ENCODE measurements at places on chromosomes 5 and 9.

GRCh38 chr9:73824671-73825070 lies 672.5 kb upstream of the RORB start:
- no peak for DNase-seq

GRCh38 chr5:170169996-170170395 lies 62.8 kb upstream of the C5orf58 start:
- DNase-seq: no peak

DNA sequence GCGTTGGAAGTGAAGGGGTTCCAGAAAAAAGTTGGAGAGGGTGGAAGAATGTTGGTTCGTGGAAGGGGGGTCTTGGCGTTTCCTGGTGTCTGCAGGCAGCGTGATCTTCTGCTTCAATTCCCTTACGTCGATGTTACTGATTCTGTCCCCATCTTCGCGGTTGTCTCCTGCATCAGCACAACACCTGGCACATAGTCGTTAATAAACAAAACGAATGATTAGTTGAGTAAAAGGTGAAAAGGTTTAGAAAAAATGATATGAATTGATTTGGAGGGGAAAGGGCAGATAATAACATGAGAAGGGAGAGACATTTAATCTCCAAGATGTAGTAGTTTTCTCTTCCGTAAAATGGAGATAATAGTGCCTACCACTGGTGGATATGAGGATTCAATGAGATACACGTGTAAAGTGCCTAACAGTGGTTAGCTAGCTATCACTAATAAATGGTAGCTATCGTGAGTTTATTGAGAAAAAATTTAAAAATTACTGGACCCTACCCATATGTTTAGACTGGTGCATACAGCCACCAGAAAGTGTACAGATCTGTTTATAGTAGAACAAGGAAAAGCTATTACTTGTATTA lies 556 bp downstream of the MTREX start:
- DNase-seq: peak; percentile 31

GRCh38 chr5:113612060-113612496 lies 98.6 kb downstream of the YTHDC2 start:
- no peak for DNase-seq

DNA sequence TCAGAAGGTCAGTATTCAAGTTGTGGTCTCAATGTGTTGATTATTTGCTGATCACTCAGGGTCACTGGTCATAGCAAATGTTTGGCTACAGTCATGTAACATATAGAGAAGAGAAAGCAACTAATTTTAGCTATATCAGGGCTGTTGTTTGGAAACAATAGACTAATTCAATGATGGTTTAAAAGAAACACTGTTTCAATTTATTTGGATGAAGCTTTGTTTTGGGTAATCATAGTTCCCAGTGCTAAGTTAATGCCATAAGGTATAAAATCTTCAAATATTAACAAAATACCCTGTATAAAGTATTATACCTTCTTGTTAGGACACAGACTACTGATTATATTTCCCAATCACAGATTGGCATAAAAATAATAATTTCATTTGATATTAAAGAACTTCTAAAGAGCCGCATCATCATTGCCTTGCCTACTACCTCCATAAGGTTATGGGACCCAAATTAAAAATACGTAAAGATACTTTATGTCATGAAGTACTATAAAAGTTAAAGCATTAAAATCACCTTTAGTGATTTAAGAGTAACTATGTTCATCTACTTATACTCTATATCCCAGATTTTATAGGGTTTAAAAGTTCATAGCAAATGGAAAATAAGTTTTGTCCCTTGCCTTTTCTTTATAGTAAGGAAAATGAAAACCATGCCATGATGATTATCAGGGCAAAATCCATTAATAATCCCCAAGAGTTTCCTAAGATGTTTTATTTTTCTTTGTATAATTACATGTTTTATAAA lies 6.0 kb downstream of the NR3C1 start:
- no peak for DNase-seq

DNA sequence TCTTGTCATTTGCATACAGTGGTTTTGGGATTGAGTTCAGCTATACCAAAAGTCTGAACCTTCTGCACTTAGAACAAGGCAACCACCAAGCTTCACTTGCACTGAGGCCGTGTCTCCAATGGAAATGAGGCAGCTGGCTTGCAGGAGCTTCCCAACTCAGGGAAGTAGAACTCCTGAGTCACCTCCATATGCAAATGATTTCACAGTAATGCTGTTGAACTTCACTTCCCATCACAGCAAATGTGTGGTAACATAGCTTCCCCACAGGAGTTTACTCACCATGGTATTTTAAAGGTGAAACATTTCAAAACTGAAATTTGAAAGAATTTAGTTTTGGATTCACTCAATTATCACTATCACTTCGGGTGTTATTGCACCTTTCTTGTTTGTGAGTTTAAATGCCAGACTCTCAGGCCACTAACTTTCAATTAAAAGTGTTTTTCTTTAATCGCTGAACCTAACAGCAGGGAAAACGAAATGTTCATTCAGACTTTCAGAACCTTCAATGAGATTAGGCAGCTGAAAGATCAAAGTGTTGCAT lies 9.0 kb downstream of the CD274 start:
- peak; percentile 79 for DNase-seq

DNA sequence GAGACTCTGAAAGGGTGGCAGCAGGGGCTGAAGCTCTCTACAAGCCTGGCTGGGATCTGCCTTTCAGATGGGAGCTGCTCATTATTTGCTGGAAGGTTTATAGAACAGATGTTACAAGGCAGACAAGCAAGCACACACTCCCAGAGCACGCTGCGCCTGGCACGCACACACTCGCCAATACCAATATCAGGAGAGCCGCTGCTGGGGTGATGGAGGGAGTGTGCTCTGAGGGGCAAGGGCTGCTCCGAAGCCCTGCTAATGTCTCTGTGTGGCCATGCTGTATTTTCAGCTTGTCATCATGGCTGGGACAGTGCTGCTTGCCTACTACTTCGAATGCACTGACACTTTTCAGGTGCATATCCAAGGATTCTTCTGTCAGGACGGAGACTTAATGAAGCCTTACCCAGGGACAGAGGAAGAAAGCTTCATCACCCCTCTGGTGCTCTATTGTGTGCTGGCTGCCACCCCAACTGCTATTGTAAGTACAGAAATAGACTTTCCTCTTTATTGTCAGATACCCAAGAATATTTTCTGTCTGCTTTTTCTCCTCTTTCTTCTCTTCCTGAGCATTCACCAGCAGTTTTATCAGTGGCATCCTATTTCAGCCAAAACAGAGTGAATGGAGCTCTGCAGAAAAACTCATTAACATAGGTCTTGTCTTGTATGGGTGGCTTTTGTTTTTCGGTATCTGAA lies 115.1 kb downstream of the BAAT start:
- no peak for DNase-seq

- no peak for DNase-seq
These were observed 96.3 kb upstream of the DAP start for GRCh38 chr5:10857338-10857733.

DNA sequence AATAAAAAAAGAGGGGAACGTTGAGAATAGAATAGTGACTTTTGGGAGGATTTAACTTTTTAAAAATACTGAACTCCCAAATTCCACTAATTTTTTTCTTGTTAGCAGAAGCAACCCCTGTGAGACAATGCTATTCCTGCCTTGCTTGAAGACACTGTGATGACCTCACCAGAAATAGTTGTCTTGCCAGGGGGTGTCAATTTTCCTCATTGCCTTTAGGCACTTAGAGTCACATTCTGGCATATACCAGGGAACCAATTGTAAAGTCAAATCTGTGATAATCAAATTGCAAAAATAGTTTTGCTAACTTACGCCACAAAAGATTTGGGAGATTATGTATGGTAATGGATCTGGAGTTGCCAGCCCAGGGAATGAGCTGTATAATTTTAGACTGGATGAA lies 42.8 kb upstream of the RPS23 start:
- DNase-seq: no peak

DNA sequence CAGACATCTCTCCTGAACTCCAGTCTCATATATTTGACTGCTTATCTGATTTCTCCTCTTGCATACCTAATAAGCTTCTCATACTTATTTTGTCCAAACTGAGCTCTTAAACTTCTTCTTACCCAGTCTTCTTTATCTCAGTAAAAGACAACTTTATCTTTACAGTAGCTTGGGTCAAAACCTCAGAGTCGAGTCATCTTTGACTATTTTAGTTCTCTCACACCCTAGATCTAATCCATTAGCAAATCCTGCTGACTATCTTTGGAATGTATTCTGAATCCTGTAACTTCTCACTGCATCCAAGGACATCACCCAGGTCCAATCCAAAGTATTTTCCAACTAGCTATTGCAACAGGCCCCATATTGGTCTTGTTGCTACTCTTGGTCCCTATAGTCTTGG lies 11.8 kb upstream of the JAK2 start:
- no peak for DNase-seq

DNA sequence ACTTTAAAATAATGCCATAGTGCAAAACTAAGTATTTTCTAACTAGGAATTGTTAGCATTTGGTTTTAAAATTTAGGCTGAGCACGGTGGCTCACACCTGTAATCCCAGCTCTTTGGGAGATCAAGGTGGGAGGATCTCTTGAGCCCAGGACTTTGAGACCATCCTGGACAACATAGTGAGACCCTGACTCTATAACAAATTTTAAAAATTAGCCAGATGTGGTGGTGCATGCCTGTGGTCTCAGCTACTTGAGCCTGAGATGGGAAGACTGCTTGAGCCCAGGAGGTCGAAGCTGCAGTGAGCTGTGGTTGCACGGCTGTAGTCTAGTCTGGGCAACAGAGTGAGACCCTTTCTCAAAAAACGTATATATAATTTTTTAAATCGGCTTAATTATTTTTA lies 4.9 kb downstream of the OTULIN start:
- no peak for DNase-seq

- no peak for DNase-seq
These were observed 171.7 kb downstream of the CACNA1B start for GRCh38 chr9:138049085-138049778.

- no peak for DNase-seq
These were observed 593.0 kb downstream of the BNC2 start for GRCh38 chr9:16277471-16277960.

DNA sequence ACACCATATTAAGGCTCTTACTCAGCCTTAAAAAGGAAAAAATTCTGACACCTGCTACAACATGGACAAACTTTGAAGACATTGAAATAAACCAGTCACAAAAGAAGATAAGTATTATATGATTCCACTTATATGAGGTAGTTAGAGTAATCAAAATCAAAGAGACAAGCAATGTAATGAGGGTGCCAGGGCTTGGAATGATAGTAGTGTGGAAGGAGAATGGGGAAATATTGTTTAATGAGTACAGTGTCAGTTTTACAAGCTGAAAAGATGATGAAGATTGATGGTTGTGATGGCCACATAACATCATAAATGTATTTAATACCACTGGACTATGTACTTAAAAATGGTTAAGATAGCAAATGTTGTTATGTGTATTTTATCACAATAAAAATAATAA lies 485.7 kb downstream of the SPATA31D1 start:
- no peak for DNase-seq

- no peak for DNase-seq
These were observed 1466.0 kb upstream of the C9orf72 start for GRCh38 chr9:29039258-29039657.

- DNase-seq: no peak
These were observed 217.2 kb upstream of the TBCA start for GRCh38 chr5:77993141-77993854.

DNA sequence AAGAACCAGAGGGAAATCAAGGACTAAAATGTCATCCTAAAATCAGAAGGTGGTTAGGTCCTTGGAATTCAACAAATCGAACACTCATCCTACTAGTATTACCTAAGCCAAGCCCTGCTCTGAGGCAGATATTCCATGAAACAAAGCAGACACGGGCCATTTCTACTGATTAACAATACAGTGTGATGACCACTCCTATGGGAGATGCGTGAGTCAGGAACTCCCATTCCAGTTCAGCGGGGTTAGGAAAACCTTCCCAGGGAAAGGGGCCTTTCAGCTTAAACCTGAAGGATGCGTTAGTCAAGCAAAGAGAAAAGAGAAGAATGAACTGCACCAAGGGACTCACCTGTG lies 117.8 kb upstream of the LHFPL2 start:
- DNase-seq: no peak

DNA sequence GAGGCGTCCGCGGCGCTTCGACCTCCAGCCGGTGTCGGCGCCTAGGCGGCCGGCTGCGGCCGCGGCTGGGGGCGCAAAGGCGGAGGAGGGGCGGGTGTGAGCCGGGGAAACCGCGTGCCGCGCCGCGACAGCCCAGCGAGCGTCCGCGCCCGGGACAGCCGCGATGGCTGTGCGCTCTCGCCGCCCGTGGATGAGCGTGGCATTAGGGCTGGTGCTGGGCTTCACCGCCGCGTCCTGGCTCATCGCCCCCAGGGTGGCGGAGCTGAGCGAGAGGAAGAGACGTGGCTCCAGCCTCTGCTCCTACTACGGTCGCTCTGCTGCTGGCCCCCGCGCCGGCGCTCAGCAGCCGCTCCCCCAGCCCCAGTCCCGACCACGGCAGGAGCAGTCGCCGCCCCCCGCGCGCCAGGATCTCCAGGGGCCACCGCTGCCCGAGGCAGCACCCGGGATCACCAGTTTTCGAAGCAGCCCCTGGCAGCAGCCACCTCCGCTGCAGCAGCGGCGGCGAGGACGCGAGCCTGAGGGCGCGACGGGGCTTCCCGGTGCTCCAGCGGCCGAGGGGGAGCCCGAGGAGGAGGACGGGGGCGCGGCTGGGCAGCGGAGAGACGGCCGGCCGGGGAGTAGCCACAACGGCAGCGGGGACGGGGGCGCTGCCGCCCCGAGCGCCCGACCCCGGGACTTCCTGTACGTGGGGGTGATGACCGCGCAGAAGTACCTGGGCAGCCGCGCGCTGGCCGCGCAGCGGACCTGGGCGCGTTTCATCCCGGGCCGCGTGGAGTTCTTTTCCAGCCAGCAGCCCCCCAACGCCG lies 605 bp downstream of the CHSY3 start:
- peak; percentile 6 for DNase-seq

GRCh38 chr9:135403733-135404450 lies 75.7 kb upstream of the PPP1R26 start:
- DNase-seq: no peak

DNA sequence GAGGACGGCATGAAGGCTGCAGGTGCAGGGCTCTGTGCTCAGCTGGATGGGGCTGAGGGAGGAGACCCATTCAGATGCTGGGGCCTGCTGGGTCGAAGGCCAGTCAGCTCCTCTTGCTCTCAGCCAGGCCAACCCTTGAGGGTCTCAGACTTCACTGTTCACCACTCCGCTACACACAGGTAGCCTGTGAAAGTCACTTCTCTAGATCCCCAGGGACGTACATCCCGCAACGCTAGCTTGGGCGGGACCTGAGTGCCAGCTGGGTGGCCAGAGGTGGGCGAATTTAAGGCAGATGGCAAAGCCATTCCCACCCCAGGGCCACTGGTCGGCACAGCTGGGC lies 42.2 kb upstream of the FCN1 start:
- DNase-seq: no peak

GRCh38 chr5:14914623-14915260 lies 43.2 kb upstream of the ANKH start:
- DNase-seq: no peak
